Inflammatory macrophage treated with lipopolysaccharide for 4 hours (primary cell): ENCODE measurements at places on chromosomes 3 and 15.

DNA sequence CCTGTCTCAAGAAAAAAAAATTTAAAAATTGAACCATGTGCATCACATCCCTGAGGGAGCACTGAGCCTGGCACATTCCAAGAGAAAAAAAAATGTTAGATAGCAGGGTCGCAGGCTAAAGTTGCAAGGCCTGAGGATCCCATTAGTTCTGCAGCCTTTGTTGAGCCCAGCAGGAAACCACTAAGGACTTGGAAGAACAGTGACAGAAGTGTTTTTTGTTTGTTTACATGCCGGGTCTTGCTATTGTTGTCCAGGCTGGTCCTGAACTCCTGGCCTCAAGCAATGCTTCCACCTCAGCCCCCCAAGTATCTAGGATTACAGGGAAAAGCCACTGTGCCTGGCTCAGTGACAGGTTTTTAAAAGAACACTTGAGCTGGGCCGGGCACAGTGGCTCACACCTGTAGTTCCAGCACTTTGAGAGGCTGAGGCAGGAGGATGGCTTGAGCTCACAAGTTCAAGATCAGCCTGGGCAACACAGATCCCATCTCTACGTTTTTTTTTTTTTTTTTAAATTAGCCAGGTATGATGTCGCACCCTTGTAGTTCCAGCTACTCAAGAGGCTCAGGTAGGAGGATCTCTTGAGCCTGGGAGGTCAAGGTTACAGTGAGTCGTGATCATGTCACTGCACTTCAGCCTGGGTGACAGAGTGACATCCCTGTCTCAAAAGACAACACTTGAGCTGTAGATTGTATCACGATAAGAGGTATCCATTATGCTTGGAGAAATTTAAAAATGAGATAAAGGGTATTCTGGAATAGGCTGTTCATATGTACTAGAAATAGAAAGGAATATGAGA lies 15.2 kb downstream of the CHAC1 start:
- no peak for DNase-seq

DNA sequence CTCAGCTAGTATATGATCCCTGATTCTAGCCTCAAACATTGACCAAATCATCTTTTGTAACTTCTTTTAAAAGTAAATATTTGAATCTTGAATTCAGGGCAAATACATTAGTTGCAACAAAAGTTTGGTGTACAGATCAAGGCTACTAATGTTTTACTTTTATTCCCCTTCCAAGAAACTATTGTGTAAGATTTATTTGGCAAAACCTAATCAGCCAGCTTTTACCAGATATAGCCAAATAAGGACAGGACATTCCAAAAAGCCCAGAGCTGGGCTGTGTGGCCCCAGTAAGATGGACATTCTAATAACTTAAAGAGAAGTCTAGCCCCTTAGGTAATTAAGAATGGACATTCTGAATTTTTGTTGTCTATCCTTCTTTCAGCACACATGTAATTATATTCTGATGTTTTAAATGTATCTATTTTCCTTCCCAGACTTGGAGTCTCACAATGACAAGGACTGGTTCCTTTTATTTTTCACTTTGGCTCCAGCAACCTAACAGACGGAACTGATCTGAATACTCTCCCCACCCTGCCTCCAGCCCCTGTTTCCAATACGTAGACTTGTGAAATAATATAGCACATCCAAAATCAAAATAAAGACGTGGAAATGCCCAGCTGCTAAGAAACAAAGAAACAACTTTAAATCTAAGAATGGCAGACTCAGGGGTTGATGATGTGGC lies 48.1 kb downstream of the STARD5 start:
- no peak for DNase-seq

GRCh38 chr15:59369597-59369996 lies 3.1 kb downstream of the MYO1E start:
- no peak for DNase-seq

GRCh38 chr3:193530231-193531165 lies 24.2 kb downstream of the ATP13A4 start:
- no peak for DNase-seq

DNA sequence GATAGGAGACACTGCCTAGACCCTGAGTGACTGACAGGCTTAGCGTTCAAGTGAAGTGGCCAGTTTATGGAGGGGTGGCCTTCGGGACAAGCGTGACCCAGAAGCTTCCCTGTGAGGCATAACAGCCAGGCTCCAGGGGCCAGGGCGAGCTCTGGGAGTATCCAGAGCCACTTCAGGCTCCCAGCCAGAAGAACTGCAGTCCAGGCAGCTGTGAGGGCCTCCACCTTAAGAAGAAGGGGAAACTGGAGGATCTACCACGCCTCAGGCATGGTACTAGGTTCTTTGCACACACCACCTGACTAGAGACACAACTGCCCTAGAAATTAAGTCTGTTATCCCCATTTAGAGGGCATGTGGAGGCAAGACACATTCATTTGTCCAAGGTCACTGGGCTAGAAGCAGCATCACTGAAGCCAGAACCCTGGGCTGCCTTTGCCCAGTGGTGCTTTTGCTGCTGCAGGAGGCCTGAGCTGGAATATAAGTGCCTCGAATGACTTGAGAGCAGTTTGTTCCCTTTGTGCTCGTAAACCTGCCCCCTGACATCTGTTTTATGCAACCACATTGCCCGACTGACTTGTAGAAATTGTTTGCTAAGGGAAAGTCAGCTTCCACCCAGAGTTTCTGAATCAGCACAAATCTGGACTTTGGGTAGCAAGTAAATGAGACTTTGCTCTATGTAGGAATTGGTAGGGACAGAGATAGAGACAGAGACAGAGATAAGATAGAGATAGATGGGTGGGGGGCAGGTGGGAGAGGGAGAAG lies 23.3 kb downstream of the RASGRF1 start:
- DNase-seq: no peak
